ENCODE measurements at places on chromosomes 16 and 17.

DNA sequence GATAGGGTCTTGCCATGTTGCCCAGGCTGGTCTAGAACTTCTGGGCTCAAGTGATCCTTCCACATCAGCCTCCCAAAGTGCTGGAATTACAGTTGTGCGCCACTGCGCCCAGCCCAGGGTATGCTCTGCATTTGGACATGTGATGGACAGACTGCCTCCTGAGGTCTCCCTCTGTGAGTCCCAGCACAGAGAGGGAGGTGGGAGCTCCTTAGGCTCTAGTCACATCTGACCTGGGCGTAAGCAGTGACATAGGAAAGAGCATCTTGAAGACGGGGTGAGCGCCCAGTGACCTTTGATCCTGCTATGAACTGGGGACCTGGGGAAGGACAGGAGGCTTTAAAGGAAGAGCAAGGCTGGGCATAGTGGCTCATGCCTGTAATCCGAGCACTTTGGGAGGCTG is 2.2 kb upstream of the GFAP start:
- no peak for DNase-seq

DNA sequence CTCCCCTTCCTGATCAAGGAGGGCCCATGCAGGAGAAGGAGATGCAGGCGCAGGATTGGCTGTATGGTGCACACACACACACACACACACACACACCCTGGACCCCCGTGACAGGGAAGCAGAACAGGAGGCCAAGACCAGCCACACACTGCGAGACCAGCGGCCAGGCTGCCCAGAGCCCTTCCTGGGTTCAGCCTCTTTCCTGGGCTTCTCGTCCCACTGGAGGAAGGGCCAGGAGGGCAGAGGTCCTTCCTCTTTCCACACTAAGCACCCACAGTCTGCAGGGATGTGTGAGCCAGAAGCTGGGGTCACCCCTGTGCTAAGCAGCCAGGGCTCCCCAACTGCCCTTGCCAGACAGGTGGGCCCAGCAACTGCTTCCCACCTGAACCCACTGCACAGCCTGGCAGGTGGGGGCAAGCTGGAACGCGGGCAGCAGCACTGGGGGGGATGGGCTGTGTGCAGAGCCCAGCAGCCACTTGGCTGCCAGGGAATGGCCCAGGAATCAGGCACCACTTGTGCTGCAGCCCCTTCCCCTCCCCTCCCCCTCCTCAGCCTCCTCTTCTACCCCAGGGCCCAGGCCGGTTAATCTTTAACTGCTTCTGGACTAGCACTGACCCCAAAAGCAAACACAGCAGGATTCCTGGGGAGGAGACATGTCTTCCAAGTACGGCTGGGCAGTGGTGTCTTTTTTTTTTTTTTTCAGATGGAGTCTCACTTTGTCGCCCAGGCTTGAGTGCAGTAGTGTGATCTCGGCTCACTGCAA is 44.6 kb upstream of the SLC38A10 start:
- DNase-seq = no peak

DNA sequence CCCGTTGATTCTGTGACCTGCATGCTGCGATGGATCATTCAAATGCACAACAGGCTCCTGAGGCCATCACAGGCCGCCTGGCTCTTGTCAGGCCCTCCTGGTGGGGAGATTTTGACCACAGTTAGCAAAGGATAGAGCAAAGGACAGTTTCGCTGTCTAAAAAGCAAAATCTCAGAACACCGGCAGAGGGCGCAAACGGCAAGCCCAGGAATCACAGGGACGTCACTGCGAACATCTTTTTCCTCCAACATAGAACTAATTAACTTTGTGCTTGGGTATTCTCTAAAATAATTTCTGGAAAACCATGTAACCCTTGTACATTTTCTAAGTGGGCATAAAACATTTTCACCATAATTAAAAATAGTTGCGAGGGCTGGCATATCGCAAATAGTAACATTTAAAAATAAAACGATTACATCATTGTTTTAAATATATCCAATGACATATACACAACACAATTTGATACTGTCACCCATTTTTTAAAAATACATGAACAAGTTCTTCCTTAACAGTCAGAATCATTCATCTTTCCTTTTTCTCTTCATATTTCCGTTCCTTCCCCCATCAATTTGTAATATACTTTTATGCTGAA is 19.7 kb upstream of the SLC47A1 start:
- DNase-seq = peak; percentile 53

DNA sequence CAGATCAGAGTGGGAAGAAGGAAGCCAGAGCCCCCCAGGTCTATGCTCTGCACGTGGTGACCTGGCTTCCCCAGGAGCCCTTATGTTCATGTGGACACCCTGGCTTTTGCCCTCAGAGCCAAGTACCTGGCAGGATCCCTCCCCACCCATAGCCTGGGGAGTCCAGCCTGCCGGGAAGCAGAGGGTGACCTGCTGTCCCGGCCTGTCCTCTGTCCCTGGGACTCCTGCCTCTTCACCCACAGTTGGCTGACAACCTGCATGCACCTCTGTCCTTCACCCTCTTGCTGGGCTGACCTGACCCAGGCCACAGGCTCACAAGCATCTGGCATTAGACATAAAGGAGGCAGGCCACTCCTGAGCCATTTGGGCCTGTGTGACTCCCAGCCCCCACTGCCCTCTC is 60.2 kb downstream of the SMPD3 start:
- no peak for DNase-seq

- no peak for DNase-seq
Measured at GRCh38 chr17:74206332-74206818, 2.9 kb downstream of the RPL38 start.

- DNase-seq = no peak
Measured at GRCh38 chr17:17289701-17290100, 8.7 kb upstream of the COPS3 start.

- DNase-seq = no peak
Measured at GRCh38 chr16:11561454-11561805, 25.3 kb downstream of the LITAF start.

DNA sequence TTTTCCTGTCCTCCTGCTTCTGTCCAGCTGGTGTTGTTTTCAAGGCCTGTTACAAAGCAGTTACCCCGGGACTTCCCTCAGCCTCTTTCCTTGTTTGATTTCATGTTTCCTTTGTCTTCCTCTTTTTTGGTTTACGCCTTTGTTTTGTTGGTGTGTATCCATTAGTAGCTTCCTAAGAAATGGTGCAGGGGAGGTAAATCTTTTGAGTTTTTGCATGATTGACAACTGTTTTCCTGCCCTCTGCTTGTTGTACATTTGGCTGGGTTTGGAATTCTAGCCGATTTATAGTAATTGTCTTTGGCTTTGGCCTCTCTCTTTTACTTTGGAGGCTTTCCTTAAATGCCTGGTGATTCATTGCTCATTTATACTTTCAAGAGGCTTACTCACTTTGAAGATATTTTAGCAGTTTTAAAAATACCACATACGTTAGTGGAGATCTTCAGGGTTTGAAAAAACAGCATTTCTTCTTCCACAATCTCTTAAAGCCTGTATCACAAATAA is 32.8 kb downstream of the DNAH2 start:
- no peak for DNase-seq

- no peak for DNase-seq
Measured at GRCh38 chr16:49350265-49351095, 23.1 kb upstream of the C16orf78 start.

GRCh38 chr16:13866073-13866472 is 53.9 kb upstream of the ERCC4 start:
- peak; percentile 13 for DNase-seq

- DNase-seq = no peak
Measured at GRCh38 chr17:49521471-49522356, 26.6 kb downstream of the NGFR start.

DNA sequence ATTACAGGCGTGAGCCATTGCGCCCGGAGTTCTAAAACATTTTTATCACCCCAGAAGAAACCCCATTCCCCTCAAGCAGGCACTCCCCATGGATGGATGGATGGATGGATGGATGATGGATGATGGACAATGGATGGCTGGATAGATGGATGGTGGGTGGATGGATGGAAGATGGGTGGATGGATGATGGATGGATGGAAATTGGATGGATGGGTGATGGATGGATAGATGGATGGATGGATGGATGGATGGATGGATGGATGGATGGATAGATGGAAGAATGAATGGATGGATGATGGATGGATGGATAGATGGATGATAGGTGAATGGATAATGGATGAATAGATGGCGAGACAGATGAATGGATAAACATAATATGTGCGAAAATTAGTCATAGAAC is 16.5 kb downstream of the PLA2G10 start:
- no peak for DNase-seq

- DNase-seq = no peak
Measured at GRCh38 chr17:1372618-1373017, 27.4 kb downstream of the YWHAE start.

- DNase-seq = no peak
Measured at GRCh38 chr17:32496395-32497073, 9.7 kb downstream of the CDK5R1 start.

DNA sequence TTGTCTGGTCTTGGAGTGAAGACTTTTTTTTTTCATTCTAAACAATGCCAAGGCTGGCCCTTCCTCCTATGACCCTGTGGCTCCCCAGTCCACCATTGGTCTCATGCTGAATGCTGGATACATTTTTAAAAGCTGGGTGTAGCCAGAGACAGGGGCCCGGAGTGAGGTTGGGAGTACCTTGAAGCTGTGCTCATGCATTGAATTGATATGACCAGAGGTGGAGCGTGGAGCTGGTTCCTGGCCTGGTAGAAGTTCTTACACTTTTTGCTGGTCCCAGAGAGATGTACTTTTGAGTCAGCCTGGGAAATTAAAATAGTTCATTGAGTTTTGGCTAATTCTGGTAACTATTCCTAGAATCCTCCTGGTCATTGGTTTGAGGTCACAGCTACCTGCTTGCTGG is 83.6 kb downstream of the CMIP start:
- no peak for DNase-seq

- peak; percentile 79 for DNase-seq
Measured at GRCh38 chr17:27601069-27601974, 29.7 kb upstream of the LGALS9 start.

- DNase-seq = no peak
Measured at GRCh38 chr17:66633317-66633965, 201.5 kb upstream of the CACNG5 start.

DNA sequence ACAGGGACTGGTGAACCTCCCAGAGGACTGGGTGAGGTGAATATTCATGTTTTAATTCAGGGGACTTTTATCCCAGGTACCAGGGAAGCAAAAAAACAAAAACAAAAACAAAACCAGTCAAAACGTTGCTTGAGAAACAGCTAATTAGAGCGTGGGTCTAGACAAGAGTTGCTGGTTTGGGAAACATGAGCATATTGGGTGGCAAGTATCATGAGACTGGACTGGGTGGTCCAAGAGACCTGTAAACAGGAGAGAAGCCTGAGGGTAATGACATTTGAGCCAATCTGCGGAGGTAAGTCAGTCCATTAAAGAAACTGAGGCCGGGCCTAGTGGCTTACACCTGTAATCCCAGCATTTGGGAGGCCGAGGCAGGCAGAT is 11.5 kb upstream of the BPTF start:
- DNase-seq = no peak

DNA sequence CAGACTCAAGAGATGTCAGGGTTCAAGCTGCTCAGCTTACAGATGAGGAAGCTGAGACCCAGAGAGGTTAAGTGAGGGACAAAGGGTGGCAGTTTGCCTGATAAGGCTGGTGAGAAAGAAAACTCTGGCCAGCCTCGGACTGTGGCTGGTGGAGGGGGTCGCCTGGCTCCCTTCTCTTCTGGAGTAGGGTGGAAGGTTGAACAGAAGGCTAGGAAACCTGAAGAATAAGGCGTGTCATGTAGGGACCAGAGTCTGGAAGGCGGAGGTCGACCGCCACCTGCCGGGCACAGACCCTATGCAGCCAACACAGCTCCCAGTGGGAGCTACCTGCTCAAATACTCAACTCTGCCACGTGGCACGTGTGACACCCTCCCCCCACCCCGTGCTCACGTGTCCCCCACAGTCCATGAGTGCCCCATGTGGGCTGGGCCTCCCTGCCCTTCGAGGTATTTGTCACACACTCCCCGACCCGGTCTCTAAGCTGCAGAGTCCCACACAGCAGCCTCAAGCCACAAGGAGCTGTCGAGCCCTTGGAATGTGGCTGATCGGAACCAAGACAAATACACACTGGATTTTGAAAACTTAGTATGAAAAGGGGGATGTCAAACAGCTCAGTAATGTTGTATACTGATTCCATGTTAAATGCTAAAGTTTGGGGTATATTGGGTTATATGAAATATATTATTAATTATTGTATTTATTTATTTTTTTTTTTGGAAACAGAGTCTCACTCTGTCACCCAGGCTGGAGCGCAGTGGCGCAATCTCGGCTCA is 11.8 kb downstream of the HID1 start:
- peak; percentile 20 for DNase-seq

DNA sequence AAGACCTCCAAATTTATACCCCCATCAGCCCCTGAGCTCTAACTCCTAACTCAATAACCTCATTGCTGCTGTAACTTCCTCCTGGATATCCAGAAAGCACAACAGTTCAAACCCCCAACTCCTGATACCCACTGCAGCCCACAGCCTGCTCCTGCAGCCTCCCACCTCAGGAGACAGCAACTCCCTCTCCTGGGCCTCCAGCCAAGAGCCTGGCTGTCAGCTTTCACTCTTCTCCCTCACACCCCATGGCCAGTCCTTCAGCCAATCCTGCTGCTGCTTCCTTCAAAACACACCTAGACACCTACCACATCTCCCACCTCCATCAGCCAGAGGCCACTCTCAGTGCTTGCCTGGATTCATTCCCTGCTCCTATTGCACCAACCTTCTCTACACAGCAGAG is 5.4 kb downstream of the GINS2 start:
- DNase-seq = no peak

GRCh38 chr16:53068423-53068833 is 13.6 kb downstream of the CHD9 start:
- no peak for DNase-seq

- no peak for DNase-seq
Measured at GRCh38 chr16:57146735-57147134, 39.1 kb downstream of the PSME3IP1 start.

DNA sequence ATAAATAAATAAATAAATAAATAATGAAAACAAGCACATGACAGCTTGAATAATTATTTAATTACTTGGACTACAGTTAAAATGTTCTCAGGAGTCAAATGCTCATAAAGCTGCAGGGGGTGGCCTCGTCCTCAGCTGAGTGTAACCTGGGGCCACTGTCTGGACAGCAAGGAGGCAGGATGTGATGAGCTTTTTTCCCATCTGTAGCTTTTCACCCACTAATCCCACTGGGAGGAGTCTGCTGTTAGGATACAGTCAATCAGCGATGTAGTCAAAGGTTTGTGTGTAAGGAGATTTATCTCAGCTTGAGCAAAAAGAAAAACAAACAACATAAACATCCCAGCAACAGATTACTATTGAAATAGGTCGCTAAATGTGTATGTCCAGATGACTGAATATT is 22.5 kb downstream of the ZCCHC14 start:
- no peak for DNase-seq

- DNase-seq = no peak
Measured at GRCh38 chr17:37752482-37752881, 7.6 kb upstream of the HNF1B start.
